ENCODE measurements at places on chromosomes 2 and 18.

DNA sequence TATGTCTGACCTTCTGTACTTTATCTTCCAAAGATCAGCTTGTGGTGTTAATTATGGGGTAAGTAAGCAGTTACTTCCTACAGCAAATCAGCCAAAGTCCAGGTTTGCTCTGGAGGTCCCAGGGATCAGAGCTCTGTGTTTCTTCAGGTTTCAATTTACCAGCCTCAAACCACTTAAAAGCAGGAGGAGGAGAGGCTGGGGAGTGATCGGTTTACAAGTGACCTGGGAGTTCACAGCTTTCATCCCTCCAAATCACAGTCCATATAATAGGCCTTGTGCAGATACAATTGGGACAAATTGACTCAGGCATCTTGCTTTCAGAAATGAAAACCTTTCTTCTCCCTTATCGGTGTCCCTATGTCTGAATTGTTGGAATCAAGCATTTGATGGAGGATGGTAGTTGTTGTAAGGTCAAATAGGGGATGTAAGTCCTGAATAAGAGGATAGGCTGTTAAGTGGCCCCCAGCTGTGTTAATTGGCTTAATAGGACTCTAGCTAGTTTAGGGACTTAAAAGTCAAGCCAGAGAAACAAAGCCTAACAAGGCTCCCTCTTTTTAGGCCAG is 188.0 kb upstream of the NT5C1B start:
- no peak for DNase-seq

- no peak for DNase-seq
These were observed 45.6 kb upstream of the BZW1 start for GRCh38 chr2:200765995-200766660.

DNA sequence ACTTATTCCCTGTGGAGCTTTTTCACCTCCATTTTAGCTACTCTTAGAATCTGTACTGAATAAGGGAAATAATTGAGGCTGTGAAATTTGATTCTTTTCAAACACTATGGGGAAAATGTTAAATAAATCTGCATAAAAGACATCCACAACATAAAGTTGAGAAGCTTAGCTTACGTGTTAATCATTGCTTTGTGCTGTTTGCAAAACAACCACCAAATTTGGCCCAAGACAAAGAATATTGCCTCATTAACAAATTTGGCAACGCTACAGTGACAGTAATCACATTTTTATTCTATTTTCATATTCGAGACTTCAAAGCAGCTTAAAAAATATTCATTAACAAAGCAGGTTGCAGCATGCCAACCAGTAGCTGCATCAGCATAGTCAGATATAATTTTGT is 437.6 kb downstream of the DPP10 start:
- DNase-seq, result no peak

GRCh38 chr18:36862182-36862581 is 33.3 kb downstream of the KIAA1328 start:
- no peak for DNase-seq

- DNase-seq, result no peak
These were observed 11.4 kb downstream of the THNSL2 start for GRCh38 chr2:88181511-88181910.

Data from GM12892 (cell line).